ENCODE measurements at places on chromosomes 5 and 9. TPM values are rescaled to one million over a fixed set of nuclear protein-coding genes. Genes with fewer than 3 reads are reported as not detected.

UBE2QL1 gene
- not detected for total RNA-seq

GABRA6 gene
- total RNA-seq = not detected

ZNF883 gene
- not detected for total RNA-seq

GPX8 gene
- total RNA-seq = 24.8 TPM

MED7 gene
- 9.9 TPM for total RNA-seq

CYSRT1 gene
- total RNA-seq = 0.67 TPM

PAX5 gene
- 0.39 TPM for total RNA-seq

DNA sequence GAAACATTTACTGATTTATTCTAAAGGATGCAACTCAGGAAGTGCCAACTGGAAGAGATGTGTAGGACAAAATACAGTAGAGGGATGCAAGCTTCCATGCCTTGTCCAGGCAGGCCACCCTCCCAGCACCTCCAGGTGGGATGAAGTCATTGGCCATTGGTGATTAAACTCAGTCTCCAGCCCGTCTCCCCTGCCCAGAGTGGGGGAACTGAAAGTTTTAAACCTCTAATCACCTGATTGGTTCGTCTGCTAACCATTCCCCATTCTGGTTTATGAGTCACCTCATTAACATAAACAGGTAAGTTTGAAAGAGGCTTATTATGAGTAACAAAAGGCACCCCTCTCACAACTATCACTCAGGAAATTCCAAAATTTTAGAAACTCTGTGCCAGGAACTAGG is 8.1 kb downstream of the TNFAIP8 start:
- H3K4me1 ChIP-seq = no peaks in the 10 kb centered on the region
- H3K36me3 ChIP-seq = no peaks in the 10 kb centered on the region
- H3K27me3 ChIP-seq = no peaks in the 10 kb centered on the region
- H3K4me3 ChIP-seq = no peak overlapping the region
- no peak overlapping the region for H3K27ac ChIP-seq
- no peak for DNase-seq

- 0 out of 2 replicates have a peak, but pooled peaks cover 2% of the 10 kb centered on the region for H3K36me3 ChIP-seq
- no peak overlapping the region for H3K27ac ChIP-seq
- no peaks in the 10 kb centered on the region for H3K27me3 ChIP-seq
- H3K4me3 ChIP-seq = no peak overlapping the region
- H3K4me1 ChIP-seq = no peaks in the 10 kb centered on the region
These were observed 47.9 kb upstream of the RARS1 start for GRCh38 chr5:168438349-168438748.

- no peaks in the 10 kb centered on the region for H3K27me3 ChIP-seq
- DNase-seq = no peak
- no peaks in the 10 kb centered on the region for H3K4me1 ChIP-seq
- no peaks in the 10 kb centered on the region for H3K36me3 ChIP-seq
- no peak overlapping the region for H3K4me3 ChIP-seq
- H3K27ac ChIP-seq = no peak overlapping the region
These were observed 1785.9 kb upstream of the WWC1 start for GRCh38 chr5:166505544-166505943.

GRCh38 chr5:166262395-166262794 is 2029.0 kb upstream of the WWC1 start:
- no peak overlapping the region for H3K4me3 ChIP-seq
- no peaks in the 10 kb centered on the region for H3K36me3 ChIP-seq
- no peak overlapping the region for H3K27ac ChIP-seq
- no peaks in the 10 kb centered on the region for H3K27me3 ChIP-seq
- no peaks in the 10 kb centered on the region for H3K4me1 ChIP-seq

DNA sequence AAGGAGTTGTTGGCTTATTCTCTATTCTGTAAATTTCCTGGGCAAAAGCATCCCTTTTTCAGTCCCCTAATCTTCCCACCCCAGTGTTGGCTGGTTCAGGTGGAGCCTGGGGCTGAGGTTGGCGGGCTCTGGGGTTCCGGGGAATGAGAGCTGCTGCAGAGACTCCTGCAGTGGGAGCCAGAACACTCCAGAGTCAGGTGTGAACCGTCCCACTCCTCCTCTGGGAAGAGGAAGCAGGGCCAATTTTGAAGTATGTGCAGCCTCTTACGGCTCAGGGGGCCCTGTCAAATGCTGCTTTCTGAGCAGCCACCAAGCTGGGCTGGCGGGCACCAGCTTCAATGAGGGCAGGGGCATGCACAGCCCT is 42.8 kb downstream of the JADE2 start:
- no peak for DNase-seq
- H3K27me3 ChIP-seq = no peaks in the 10 kb centered on the region
- H3K4me1 ChIP-seq = peaks cover 18% of the 10 kb centered on the region

DNA sequence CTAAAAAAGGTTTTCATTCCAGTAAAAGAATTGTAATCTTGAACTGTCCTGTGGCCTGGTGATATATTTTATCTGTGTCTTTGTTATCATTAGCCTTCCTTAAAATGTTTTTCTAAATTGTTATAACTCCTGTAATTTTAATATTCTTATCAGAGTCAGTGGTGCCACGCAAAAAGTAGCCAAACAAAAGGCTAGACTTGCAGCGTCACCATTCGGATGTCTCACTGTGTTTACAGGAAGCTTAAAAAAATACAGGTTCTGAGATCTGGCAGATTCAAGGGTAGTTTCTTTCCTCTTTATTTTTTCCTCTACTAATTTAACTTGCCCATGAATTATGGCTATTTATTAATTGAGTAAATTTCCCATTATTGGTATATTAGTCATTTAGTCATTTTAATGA is 362.3 kb downstream of the MAT2B start:
- H3K27me3 ChIP-seq = no peaks in the 10 kb centered on the region
- H3K36me3 ChIP-seq = no peaks in the 10 kb centered on the region
- H3K27ac ChIP-seq = no peak overlapping the region
- DNase-seq = no peak
- no peak overlapping the region for H3K4me3 ChIP-seq

DNA sequence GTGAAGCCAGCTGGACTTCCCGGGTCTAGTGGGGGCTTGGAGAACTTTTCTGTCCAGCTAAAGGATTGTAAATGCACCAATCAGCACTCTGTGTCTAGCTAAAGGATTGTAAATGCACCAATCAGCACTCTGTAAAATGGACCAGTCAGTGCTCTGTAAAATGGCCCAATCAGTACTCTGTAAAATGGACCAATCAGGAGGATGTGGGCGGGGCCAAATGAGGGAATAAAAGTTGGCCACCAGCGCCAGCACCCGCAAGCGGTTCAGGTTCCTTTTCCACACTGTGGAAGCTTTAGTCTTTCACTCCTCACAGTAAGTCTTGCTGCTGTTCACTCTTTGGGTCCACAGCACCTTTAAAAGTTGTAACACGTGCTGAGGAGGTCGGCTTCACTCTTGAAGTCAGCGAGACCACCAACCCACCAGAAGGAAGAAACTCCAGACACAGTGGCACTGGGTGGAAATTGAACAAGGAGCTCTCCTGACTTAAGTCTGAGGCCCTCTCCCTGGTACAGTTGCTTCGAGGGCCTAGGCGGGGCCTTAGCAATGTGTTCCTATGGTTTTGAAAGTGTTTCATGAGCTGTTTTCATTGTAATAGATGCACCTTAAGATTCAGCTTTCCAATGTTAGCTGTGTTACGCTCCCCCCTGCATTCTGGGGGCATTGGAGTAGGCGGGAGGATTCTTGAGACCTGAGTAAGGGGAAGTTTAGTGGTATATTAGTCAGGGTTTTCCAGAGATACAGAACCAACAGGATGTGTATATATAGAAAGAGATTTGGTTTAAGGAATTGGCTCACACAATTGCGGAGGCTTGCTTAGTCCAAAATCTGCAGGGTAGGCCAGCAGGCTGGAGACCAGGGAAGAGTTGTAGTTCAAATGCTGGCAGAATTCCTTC is 21.5 kb upstream of the MYO10 start:
- H3K27me3 ChIP-seq = no peaks in the 10 kb centered on the region
- H3K4me3 ChIP-seq = no peak overlapping the region
- no peak for DNase-seq
- no peaks in the 10 kb centered on the region for H3K36me3 ChIP-seq
- no peak overlapping the region for H3K27ac ChIP-seq

DNA sequence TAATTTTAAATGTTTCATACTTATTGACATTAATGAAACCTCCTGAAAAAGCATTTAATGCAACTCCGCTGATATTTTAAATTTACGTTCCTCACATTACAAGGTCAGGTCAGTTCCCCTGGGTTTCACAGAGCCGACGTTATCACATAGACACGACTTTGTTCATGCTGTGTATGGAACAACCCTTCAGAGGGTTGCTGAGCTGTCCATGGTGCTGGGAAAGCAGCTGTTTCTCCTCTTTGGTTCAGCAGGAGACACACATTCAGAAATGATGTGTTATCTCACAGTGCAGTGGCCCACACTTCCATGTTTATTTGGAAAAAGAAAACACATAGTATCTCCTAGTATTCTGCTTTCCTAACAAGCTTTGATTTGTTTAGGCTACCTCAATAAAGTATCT is 53.5 kb downstream of the PPP2R2B start:
- H3K4me1 ChIP-seq = no peaks in the 10 kb centered on the region
- H3K4me3 ChIP-seq = no peak overlapping the region
- no peak for DNase-seq
- H3K27me3 ChIP-seq = no peaks in the 10 kb centered on the region

DNA sequence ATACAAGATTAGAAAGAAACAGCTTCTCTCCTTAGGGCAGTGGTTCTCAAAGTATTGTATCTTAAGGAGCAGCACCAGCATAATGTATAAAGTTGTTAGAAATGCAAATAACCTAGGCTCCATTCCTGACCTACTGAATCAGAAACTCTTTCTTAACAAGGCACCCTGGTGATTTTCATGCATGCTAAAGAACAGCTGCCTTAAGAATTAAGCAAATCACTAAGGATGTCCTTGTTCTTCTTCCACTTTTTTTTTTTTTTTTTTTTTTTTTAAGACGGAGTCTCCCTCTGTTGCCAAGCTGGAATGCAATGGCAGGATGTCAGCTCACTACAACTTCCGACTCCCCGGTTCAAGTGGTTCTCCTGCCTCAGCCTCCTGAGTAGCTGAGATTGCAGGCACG is 1095.2 kb upstream of the EDIL3 start:
- no peaks in the 10 kb centered on the region for H3K36me3 ChIP-seq
- no peak overlapping the region for H3K4me3 ChIP-seq
- no peaks in the 10 kb centered on the region for H3K27me3 ChIP-seq
- H3K27ac ChIP-seq = no peak overlapping the region
- no peaks in the 10 kb centered on the region for H3K4me1 ChIP-seq
- DNase-seq = no peak

GRCh38 chr9:88710449-88710848 is 175.5 kb downstream of the NXNL2 start:
- no peak overlapping the region for H3K4me3 ChIP-seq
- DNase-seq = no peak
- no peaks in the 10 kb centered on the region for H3K27me3 ChIP-seq
- H3K4me1 ChIP-seq = no peaks in the 10 kb centered on the region

DNA sequence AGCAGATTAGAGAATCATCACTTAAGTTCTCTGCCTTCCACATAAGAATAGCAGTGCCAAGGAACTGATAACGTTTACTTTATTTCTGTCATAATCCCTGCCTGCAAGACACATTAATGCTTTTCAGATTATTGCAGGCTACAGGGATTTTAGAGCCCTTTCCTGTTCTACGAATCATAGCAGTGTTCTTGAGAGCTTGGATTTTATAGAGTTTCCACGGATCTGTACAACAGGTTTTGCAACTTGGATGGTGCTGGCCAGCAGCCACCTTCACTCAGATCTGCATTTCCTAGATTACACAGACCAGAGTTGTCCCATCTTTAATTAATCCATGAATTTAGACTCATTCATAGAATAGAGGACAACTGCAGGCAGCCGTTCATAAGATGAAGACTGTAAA is 38.1 kb downstream of the SLC12A2 start:
- H3K36me3 ChIP-seq = no peaks in the 10 kb centered on the region
- no peaks in the 10 kb centered on the region for H3K27me3 ChIP-seq
- no peak for DNase-seq
- no peak overlapping the region for H3K4me3 ChIP-seq

GRCh38 chr9:16526380-16526779 is 344.1 kb downstream of the BNC2 start:
- H3K4me3 ChIP-seq = no peak overlapping the region
- DNase-seq = no peak
- no peaks in the 10 kb centered on the region for H3K36me3 ChIP-seq
- no peak overlapping the region for H3K27ac ChIP-seq
- H3K27me3 ChIP-seq = no peaks in the 10 kb centered on the region
- no peaks in the 10 kb centered on the region for H3K4me1 ChIP-seq

- H3K27ac ChIP-seq = no peak overlapping the region
- H3K4me3 ChIP-seq = no peak overlapping the region
- no peak for DNase-seq
- H3K36me3 ChIP-seq = no peaks in the 10 kb centered on the region
- 0 out of 2 replicates have a peak, but pooled peaks cover 2% of the 10 kb centered on the region for H3K27me3 ChIP-seq
- no peaks in the 10 kb centered on the region for H3K4me1 ChIP-seq
These were observed 408.4 kb downstream of the SPOCK1 start for GRCh38 chr5:137090721-137091120.

GRCh38 chr5:149707097-149707496 is 23.0 kb upstream of the PPARGC1B start:
- no peak overlapping the region for H3K4me3 ChIP-seq
- no peak overlapping the region for H3K27ac ChIP-seq
- no peak for DNase-seq

- H3K36me3 ChIP-seq = no peaks in the 10 kb centered on the region
- no peaks in the 10 kb centered on the region for H3K4me1 ChIP-seq
- DNase-seq = no peak
- H3K27me3 ChIP-seq = no peaks in the 10 kb centered on the region
These were observed 365.2 kb downstream of the BRINP1 start for GRCh38 chr9:119003882-119004617.

- H3K4me3 ChIP-seq = no peak overlapping the region
- peaks cover 14% of the 10 kb centered on the region for H3K27me3 ChIP-seq
- H3K4me1 ChIP-seq = 0 out of 2 replicates have a peak, but pooled peaks cover 3% of the 10 kb centered on the region
- DNase-seq = no peak
These were observed 1.6 kb downstream of the BSPRY start for GRCh38 chr9:113350937-113351336.

DNA sequence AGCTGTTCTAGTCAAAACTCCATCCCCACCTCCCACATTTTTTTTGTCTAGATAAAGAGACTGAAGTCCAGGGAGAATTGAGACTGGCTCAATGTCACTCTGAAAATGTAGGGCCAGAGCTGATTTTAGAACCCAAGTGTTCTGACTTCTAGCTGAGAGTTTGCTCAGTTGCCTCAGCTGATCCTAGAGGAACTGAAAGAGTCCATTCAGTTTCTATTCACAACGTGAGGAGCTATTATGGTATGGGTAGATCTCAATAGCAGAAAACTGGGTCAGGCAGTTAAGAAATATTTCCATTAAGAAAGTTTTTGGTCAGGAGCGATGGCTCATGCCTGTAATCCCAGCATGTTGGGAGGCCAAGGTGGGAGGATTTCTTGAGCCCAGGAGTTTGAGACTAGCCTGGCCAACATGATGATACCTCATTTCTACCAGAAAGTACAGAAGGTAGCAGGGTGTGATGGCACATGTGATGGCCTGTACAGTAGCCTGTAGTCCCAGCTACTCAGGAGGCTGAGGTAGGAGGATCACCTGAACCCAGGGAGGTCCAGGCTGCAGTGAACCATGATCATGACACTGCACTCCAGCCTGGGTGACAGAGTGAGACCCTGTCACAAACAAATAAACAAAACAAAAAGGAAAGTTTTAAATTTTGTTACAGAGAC is 61.7 kb downstream of the GLRA1 start:
- DNase-seq = no peak
- no peaks in the 10 kb centered on the region for H3K4me1 ChIP-seq
- no peak overlapping the region for H3K27ac ChIP-seq
- H3K4me3 ChIP-seq = no peak overlapping the region
- H3K27me3 ChIP-seq = no peaks in the 10 kb centered on the region
